Endodermal cell (in vitro differentiated cells): ENCODE measurements at places on chromosomes 2 and 18. TPM values are rescaled to one million over a fixed set of nuclear protein-coding genes. Genes with fewer than 3 reads are reported as not detected.

DNA sequence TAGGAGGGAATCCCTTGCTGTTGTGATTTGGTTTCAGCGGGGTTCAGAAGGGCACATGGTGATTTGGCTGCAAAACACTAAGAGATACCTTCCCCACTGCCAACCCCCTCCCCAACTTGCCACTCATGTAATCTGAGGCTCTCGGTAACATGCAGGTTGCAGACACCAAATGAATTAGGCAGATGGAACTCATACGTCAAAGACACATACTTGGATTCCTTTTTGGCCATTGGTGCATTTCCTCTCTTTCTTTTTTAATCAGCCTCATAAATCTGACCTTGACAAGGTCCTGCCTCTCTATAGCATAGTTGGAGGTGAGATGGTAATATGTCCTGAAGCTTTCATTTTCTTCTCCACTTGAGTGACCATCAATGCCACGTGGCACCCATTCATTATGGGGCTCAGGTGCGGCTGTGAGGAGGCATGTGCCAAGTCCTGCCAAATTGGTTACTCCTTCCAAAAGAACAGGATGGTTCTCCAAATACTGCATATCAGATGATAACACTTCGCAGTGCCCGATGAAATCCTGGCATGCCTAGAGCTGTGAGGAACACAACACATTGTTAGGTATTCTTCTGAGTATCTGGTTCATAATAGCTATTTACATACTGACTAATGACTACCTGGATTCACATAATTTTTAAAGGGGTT lies 8.3 kb upstream of the TMEM178A start:
- no peaks in the 10 kb centered on the region for H3K4me1 ChIP-seq
- no peaks in the 10 kb centered on the region for H3K27me3 ChIP-seq
- no peaks in the 10 kb centered on the region for H3K36me3 ChIP-seq
- no peak overlapping the region for H3K27ac ChIP-seq
- DNase-seq: no peak
- H3K4me3 ChIP-seq: no peak overlapping the region

DNA sequence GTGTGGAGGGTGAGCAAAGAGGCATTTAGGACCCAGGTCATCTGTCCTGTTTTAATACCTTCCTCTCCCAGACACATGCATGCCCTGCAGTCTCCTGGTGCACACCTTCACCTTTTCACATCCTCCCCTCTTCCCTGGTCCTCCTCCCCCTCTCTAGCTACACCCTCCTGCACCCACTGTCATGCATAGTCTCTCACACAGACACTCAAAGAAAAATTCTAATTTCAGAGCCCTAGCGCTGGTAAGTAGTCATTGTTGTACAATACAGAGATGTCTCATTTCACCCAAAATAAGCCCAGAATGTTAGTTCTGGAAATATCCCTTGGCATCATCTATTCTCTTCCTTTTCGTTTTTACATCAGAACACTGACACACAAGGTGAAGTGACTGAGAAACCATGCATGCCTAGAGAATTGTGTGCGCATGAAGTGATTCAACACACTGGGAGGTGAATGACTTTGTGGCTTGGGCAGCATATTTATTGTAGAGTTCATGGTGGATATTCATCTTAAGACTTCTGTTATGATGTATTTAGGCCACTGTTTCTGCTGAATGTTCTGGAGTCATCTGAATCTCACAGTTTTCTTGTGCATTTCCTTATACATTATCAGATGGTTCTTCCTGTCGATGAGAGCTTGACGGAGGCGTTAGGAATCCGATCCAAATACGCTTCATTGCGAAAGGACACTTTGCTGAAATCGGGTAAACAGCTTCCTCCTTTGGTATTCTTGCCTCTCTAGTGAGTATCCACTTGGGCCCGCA lies 69.9 kb downstream of the COA5 start:
- no peak overlapping the region for H3K27ac ChIP-seq
- no peaks in the 10 kb centered on the region for H3K4me1 ChIP-seq
- no peak overlapping the region for H3K4me3 ChIP-seq
- no peak for DNase-seq

Gene SPEG
- total RNA-seq: 26.7 to 35.3 TPM (median 29.8 TPM) in 3 replicates

Gene DSG4
- not detected in 2 replicates for total RNA-seq

GRCh38 chr2:224608104-224608503 lies 22.9 kb upstream of the CUL3 start:
- H3K27me3 ChIP-seq: no peaks in the 10 kb centered on the region
- DNase-seq: no peak
- no peaks in the 10 kb centered on the region for H3K36me3 ChIP-seq
- no peaks in the 10 kb centered on the region for H3K4me1 ChIP-seq
- H3K27ac ChIP-seq: no peak overlapping the region

DNA sequence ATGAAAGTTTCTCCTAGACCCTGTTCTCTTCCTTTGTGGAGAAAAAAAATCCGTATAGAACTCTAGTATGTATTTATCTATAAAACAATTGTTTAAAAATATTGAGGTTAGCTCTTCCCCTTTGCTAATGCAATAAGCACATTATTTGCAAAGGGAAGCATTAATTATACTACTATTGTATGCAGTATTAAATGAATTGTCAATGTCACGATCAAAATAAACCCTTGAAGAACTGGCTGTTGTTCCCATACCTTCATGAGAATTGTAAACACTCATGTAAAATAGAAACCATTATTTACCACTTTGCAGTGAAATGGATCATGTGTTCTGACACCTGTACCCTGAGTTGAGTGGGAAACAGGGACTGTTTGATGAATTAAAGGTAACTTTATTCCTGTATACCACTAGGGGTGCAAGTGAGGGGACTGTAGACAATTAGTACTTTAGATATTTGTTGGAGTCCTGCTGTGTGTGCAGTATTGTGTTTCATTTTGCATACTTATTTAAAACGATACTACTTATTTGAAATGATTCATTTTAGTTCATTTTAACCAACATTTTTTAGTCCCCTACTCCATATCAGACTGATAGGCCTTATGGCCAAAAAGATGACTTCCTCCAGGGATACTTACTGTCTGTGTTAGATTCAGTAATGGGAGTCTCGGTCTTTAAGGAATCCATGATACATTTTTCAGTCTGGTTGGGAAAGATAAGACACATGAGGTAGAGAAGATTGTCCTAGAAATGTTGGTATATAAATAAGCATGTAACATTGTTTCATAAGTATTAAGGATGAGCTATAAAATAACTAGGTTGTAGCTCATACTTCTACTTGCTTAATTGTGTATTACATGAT lies 7.9 kb downstream of the PKP4 start:
- H3K27me3 ChIP-seq: no peaks in the 10 kb centered on the region
- H3K4me1 ChIP-seq: peaks cover 5% of the 10 kb centered on the region
- no peak for DNase-seq
